ENCODE measurements at places on chromosomes 11 and 22. TPM values are rescaled to one million over a fixed set of nuclear protein-coding genes. Genes with fewer than 3 reads are reported as not detected.

GRCh38 chr11:1335264-1335810 lies 25.9 kb upstream of the TOLLIP start:
- DNase-seq, result no peak

Gene SLC17A6
- total RNA-seq, result 21.2 TPM

Gene FBLN1
- 22.3 TPM for total RNA-seq

DNA sequence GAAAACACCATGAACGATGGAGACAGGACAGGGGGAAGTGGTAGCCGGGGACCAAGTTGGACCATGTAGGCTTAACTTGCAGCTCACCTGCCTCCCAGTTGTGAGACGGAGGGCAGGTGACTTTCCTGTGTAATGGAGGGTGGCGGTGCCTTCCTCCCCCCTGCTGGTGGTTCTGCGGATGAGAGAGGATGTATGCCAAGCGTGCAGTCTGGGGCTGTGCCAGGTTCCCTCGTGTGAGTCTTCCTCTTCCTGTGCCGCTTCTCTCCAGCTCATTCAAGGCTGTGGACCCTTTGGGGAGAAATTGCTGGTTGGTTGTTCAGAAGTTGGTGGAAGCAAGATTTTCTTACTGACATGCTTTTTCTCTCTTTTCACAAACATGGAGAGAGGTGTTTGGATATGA lies 35.1 kb downstream of the MPPED1 start:
- no peak for DNase-seq

DNA sequence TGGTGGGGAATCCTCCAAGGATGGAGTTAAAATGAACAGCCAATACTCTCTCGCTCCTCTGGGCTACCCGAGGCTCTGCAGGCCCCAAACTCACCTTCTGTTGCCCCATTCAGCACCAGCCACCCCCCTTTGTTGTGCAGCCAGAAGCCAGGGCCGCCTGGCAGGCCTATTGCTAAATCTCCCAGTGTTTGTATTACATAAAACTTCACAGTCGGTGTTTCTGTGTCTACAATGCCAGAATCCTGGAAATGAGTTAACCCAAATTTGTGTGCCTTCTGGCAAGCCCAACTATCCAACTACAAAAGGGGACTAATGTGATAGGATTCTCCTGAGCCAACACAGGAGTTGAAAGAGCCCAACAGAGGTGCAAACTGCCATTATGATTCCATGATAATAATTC lies 9.3 kb downstream of the KCNJ5 start:
- no peak for DNase-seq

- no peak for DNase-seq
These were observed 403.2 kb downstream of the AASDHPPT start for GRCh38 chr11:106480581-106481190.

All from occipital lobe (tissue), 3 donors.